ENCODE measurements at places on chromosomes 7 and 10.

DNA sequence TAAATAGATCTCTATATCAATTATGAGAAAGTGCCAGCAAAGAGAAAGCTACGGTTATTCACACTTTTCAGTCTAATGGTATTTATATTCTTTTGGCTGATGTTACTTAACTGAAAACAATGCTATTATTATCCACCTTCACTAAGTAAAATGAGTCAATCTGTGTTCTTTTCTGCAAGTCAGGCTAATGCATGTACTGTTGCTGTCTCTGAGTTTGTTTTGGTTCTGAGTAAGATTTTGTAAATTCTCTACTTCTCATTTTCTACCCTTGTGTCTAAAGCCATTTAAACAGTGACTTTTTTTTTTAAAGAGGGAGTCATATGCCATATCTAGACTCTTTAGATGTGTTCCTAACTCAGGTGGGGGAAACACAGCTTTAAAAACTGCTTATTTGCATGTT, 7.5 kb downstream of the VWC2 start:
- no peak for DNase-seq

DNA sequence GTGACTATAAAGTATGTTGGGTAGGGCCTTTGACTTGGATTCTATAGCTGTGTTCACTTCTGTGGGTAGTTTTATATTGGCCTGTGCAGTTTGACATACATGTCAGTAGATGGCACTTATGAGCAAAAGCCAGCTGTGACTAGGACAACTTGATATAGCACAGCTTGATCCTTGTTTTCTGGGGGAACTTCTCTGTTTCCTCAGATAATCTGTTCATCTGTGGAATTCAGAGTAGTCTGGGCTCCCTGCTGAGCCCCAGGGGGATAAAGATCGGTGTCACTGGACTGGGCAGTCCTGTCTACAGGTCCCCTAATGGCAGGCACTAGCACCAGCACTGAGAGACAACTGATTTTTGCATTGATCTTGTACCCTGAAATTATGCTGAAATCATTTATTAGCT, 25.4 kb downstream of the CYP2C9 start:
- no peak for DNase-seq

GRCh38 chr10:70250961-70251680, 17.9 kb upstream of the PPA1 start:
- DNase-seq: no peak

DNA sequence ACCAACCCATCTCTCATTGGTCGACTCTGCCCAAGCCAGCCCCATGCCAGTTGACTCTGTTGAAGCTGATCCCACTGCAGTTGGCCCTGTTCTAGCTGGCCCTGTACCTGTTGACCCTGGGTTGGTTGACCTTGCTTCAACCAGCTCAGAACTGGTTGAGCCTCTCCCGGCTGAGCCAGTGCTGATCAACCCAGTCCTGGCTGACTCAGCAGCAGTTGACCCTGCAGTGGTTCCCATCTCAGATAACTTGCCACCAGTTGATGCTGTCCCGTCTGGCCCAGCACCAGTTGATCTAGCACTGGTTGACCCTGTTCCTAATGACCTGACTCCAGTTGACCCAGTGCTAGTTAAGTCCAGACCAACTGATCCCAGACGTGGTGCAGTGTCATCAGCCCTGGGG, 7.4 kb downstream of the PPRC1 start:
- no peak for DNase-seq

GRCh38 chr10:77494756-77495541, 142.7 kb downstream of the KCNMA1 start:
- DNase-seq: no peak

DNA sequence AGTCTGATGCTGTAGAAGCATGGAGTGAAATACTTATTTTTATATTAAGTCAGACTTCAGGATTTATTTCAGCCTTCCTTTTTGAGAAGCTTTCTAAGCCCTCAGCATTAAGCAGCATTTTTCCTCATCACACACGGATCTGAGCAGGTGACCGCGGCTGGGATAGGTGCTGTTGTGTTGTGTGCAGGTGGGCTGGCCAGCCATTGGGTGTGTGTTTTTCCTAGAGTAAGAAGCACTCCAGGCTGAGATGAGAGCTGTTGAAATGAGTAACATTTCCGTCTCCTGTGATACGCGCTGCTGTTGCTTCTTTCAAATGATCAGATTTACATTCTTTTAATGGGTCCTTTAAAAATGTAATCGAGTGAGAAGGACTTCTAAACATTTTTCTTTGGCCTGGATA, 63.9 kb downstream of the INSYN2A start:
- no peak for DNase-seq

GRCh38 chr7:66779669-66780409, 39.3 kb downstream of the RABGEF1 start:
- DNase-seq: no peak

DNA sequence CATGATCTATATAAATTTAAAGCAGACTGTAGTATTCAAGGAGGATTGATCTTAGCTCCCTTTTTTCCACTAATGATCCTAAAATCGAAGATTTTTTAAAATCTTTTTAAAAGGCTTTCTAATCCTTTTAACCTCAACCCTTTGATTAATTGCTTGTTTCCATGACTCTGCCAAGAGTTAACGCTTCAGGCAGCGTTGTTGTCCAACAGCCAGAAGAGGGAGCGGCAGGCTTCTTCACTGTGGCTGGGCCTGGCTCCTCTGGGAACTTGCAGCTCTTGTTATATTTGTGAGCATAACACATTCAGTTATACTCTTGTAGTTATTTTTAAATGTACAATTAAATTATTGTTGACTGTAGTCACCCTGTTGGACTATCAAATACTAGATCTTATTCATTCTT, 26.3 kb downstream of the CRCP start:
- DNase-seq: no peak

DNA sequence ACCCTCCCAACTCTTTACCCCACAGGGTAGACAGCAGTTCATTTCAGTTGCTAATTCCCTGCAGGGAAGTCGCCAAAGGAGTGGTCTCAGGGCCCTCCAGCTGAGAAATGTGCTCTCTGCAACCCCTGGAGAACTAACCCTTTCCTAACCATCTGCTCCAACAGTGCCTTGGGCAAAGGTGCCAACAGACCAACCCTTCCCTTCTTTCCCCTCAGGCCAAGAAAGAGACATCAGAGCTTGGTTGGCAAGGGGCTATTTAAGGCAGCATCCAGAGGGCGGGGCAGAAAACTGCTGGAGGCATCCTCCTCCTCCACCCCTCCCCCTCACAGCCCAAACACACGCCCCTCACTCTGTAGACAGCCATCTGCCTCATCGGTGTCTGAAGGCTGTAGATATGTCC, 1.7 kb downstream of the SORBS1 start:
- DNase-seq: no peak

GRCh38 chr7:112283382-112283910, 77.0 kb downstream of the ZNF277 start:
- no peak for DNase-seq

DNA sequence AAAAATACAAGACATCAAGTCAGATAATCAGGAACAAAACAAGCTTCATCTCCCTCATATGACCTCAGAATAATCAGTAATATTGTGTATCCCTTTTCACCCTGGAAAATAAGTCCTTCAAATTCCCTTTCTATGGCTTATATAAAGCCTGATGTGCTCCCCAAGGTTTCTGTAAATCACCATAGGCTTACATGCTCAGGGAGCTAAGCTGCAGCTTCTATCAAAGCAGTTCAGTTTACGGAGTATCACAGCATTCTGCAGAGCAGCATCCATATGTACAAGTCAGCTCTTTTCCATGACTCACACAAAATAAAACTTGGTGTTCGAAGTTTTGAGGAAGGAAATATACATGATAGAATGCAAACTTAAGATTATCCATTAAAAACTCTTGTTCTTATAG, 225.6 kb downstream of the LRRTM3 start:
- DNase-seq: no peak

DNA sequence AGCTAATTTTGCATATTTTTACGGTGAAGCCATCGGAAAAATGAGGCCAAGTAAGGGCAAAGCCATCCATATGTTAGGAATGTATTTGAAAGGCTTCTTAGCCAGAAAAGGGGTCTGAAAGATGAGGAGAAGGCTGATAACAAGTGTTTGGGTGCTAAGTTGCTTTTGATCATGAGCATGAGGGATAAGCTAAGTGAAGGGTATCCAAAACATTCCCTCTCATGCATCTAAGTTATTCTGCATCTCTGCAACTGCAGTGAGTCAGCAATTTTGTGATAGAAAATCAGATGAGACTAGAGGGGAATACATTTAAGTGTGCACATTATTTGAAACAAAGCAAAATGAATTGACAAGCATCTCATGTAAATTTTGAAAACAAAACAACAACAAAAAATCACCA, 282.8 kb downstream of the GPR158 start:
- no peak for DNase-seq

DNA sequence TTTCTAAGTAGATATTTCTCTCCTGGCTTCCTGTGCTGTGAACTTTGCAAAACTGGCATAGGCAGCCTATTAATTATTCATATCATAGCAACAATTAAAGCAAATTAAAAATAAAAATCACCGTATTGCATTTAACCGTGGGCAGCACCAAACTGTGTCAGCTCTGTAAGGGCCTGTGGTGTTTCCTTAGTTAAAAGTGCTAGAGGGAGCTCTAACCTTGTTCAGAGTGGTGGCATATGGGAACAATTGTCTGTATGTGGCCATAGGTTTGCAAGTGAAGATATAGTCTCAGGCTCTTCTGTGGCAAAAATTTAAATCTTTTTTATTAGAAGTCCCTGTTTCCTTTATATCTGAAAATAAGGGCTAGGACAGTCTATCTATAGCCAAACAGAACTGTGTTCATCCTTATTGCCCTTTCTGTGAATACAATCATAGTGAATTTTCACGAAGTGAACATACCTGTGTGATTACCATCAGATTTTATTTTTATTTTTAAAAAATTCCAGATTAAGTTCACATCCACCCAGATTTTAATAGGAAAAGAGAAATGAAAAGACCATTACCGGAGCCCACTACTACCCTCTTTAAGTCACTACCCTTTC, 92.6 kb downstream of the POLL start:
- no peak for DNase-seq

DNA sequence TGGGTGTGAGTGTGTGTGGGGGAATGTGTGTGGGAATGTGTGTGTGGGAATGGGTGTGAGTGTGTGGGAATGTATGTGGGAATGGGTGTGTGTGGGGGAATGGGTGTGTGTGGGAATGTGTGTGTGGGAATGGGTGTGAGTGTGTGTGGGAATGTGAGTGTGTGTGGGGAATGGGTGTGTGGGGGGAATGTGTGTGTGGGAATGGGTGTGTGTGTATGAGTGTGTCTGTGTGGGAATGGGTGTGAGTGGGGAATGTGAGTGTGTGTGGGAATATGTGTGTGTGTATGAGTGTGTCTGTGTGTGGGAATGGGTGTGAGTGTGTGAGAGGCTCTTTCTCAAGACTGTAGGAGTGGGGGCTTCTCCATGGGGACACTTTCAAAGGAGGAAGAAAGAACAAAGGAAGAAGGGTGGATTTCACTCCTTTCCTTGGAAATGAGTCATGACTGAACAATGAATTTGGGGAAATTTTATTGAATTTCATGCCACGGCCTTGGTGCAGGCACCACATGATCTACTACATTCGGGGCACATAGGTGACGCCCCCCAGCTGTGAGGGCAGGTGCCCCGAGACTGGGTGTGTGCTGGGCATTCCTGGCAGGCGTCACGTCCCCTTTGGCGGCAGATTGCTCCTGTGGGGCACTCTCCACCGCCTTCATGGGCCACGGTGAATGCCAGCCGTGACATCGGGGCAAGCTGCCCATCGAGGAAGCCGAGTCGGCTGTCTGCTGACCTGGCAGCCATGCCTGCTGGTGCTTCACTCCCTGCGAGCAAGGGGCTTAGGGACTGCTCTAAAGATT, 88.8 kb upstream of the INSIG1 start:
- no peak for DNase-seq

GRCh38 chr7:2151801-2152612, 80.7 kb downstream of the MAD1L1 start:
- DNase-seq: no peak

GRCh38 chr7:30594048-30594539, 584 bp upstream of the GARS1 start:
- peak; percentile 52 for DNase-seq

DNA sequence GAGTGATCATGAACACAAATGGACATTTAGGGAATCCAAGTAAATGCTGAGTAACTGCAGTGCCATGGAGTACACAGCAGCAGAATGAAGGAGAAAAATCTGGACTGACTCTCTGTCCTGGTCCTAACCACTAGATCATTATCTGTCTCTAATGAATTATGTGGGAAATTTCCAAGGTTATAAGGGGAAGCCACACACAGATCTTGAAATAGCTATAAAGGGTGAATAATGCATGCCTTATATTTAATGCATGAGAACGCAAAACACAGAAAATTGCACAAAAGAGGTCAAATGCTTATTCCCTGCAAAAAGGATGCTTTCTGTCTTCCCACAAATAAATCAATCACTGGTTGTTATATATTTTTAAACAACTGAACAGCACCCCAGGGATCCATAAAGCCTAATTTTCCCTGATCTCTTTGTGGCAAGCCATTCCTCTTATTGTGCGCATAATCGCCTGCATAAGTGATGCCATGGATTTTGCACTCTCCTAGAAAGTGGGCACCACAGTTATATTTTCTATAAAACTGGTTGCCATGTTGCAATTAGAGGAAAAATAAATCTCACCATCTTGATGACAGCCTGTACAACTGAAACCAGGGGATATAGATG, 201.8 kb downstream of the XPNPEP1 start:
- DNase-seq: no peak

Data from DND-41 (cell line).